Fibroblast of skin of left biceps (primary cell): ENCODE measurements at places on chromosomes 12 and 14.

- DNase-seq: no peak
These were observed 245.4 kb upstream of the DIO3 start for GRCh38 chr14:101315802-101316296.

DNA sequence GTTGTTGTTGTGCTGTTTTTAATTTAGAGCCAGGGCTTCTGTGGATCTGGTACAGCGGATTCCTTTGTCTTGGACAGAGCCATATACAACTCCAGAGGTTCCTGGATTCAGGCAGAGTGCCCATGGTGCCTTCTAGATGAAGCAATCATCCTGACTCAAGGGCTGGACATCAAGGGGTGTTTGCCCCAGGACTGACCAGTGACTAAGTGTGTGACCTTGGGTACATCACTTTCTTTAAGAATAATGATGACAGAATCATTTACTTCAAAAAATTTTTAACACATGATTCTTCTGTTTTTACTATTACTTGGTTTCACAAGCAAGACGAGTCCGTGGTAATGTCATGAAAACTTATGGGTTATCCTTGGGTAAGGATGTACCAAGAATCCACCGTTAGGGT is 397.3 kb downstream of the ZFP36L1 start:
- DNase-seq: no peak

DNA sequence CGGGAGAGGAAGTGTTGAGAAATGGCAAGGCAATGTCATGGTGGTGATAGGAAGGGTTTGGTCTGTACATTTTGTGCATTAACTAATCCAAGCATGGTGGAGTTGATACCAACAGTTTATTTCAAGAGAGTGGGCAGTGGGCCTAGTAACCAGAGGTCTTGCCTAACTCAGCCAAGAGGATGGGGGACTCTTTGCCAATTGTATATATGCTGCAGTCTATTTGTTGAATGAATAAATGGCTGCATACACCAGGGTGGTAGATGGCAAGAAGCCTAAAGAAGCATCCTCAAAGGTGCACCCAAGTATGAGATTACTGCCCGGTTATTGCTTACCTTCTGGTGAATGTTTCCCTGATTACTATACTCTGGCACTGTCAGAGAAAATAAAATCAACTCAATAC is 295.9 kb downstream of the ITPR2 start:
- DNase-seq: no peak

DNA sequence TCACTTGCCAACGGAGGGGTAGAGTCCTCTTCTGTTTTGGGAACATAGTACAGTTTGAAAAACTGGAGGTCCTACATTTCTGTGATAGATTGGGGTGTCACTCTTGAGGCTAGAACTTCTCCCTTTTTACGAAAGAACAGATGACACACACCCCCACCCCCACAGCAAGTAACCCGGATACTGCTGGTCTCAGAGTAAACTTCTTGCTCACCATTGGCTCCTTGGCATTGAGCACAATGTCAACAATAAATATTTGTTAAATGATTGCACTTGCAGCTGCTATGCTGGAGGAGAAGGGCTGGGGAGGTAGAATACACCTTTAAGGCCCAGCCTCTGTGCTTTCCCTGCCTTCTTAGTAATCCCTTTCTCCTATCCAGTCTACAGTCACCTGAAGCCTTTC is 149.8 kb downstream of the TGFB3 start:
- DNase-seq: no peak

- no peak for DNase-seq
These were observed 66.1 kb upstream of the ZDHHC17 start for GRCh38 chr12:76697849-76698248.
